LHCN-M2 (cell line): ENCODE measurements at places on chromosomes 6 and 20. TPM values are rescaled to one million over a fixed set of nuclear protein-coding genes. Genes with fewer than 3 reads are reported as not detected.

Gene CASS4
- total RNA-seq = 1.2 and 3.8 TPM in 2 replicates

Gene FAM210B
- 31.6 and 42.4 TPM in 2 replicates for total RNA-seq

Gene REM1
- total RNA-seq = not detected in 2 replicates

Gene TRDN
- not detected in 2 replicates for total RNA-seq

Gene YTHDF1
- total RNA-seq = 18.3 and 23.8 TPM in 2 replicates

Gene KHDRBS2
- total RNA-seq = not detected in 2 replicates

Gene TREM2
- total RNA-seq = not detected in 2 replicates

Gene HTR1B
- total RNA-seq = 0.46 and 0.64 TPM in 2 replicates

Gene CLIC5
- total RNA-seq = not detected in 2 replicates

Gene TMC2
- total RNA-seq = not detected in 2 replicates

Gene CRYBG1
- 43.6 and 48.6 TPM in 2 replicates for total RNA-seq

Gene FOXQ1
- total RNA-seq = 0.17 and 0.58 TPM in 2 replicates

Gene CFAP61
- total RNA-seq = 0.06 TPM in 1 of 2 replicates, not detected in the other

Gene OPRM1
- total RNA-seq = not detected in 2 replicates
